Activated CD4-positive, alpha-beta T cell treated with anti-CD3 and anti-CD28 coated beads, Interleukin-2, amount 10 ng/mL, durations not matched to agents 7 days and 5 days (primary cell): ENCODE measurements at places on chromosomes 2 and 18.
A peak's percentile ranks its signal among the peaks of the same experiment; 100 is the strongest.

- no peak for DNase-seq
These were observed 19.4 kb upstream of the TMX3 start for GRCh38 chr18:68734308-68734707.

- DNase-seq: no peak
These were observed 429.5 kb upstream of the TNP1 start for GRCh38 chr2:217289177-217289906.

- no peak for DNase-seq
These were observed 244.5 kb upstream of the EPHA4 start for GRCh38 chr2:221816566-221816965.

DNA sequence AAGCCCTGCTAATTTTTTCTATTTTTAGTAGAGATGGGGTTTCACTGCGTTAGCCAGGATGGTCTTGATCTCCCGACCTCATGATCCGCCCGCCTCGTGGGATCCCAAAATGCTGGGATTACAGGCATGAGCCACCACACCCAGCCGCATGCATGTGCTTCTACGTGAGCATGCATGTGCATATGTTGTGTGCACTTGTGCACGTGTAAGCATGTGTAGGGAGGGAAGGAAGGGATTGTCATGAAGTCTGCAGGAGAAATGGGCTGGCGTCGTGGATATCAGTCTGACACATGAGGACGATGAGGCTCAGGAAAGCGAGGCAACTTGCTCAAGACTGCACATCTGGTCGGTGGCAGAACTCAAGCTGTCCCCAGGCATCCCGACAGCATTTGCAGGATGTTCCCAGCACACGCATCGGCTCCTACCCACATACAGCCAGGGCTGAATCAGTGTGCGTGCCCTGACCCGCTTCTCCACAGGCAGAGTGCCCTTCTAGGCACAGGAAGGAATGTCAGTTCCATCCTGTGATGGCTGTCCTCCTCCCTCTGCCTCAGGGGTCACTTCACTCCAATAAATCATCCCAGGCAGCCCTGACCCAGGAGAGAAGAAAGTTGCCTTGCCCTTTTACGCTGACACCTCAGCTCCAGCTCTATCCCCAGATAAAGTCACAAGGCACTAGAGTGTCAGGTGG is 49.9 kb upstream of the SLC14A2 start:
- DNase-seq: no peak

GRCh38 chr2:47211497-47212011 is 56.4 kb upstream of the STPG4 start:
- DNase-seq: no peak

DNA sequence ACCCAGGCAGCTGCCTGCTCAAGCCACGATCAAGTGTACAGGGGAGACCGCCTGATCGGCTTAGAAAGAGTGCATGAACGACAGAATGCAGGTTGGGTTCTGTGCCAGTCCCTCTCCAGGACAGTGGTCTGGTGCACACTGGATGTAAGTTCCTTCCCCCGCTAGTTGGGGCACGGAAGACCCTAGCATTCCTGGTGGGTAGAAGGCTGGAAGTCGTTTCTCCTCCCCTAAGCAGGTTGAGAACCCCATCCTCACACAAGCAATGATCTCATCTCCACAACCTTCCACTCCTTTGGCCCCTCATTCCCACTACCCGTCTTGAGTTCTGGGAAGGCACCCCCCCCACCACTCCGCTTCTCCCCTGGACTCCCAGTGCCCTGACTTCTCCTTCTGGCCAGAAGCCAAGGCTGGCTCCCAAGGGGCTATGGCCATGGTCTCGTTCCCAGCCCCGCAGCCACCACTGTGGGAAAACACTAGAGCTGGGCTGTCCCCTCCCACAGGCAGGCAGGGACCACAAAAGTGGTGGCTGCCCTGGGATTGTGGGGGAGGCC is 1.4 kb upstream of the ANKRD39 start:
- DNase-seq: no peak

DNA sequence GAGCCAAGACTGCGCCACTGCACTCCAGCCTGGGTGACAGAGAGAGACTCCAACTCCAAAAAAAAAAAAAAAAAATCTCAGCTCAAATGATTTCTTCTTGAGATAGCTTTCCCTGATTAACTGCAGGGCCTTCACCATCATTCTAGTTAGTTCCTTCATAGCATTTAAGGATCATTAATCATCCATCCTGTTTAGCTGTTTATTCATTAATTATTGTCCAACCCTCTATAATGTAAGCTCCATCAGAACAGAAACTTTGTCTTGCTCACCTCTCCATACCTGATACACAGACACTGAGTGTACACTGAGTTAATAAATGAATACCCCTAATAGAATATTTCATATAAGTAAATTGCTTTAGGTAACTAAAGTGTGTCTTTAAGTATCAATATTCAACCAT is 42.2 kb upstream of the ENOSF1 start:
- DNase-seq: no peak

DNA sequence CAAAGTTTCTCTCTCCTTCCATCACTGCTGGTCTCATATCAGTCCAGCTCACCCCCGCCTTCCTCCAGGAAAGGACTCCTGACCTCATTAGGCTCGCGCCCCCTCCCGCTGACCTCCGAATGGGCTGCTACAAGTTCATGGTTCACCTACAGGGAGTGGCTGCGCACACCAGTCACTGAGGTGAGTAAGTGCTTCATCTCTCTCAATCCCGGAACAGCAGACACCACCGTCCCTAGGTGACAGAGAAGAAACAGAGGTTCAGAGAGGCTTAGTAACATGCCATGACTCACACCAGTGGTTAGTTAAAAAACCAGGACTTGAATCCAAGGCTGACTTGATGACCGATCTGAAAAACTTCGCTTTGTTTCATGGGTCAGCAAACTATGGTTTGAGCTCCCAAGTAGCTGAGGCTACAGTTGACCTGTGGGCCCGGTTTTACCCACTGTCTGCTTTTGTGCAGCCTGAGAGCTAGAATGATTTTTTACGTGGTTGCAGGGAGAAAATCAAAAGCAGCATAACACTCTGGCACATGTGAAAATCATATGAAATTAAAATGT is 42.0 kb downstream of the ZFP36L2 start:
- DNase-seq: peak; percentile 55

GRCh38 chr2:239691720-239692119 is 290.9 kb upstream of the HDAC4 start:
- no peak for DNase-seq

DNA sequence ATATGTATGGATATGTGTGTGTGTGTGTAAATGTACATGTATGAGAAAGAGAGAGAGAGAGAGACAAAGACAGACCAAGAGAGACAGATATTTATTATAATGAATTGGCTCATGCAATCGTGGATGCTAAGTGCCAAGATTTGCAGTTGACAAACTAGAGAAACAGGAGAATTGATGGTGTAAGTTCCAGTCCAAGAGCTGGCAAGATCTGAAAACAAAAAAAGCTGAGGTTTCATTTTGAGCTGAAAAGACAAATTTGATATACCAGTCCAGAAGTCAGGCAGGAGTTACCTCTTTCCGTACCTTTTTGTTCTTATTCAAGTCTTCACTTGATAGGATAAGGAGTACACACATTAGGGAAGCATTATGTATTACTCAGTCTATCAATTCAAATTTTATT is 157.8 kb downstream of the COPS8 start:
- no peak for DNase-seq

- no peak for DNase-seq
These were observed 107.2 kb downstream of the GALNT1 start for GRCh38 chr18:35688757-35689156.

DNA sequence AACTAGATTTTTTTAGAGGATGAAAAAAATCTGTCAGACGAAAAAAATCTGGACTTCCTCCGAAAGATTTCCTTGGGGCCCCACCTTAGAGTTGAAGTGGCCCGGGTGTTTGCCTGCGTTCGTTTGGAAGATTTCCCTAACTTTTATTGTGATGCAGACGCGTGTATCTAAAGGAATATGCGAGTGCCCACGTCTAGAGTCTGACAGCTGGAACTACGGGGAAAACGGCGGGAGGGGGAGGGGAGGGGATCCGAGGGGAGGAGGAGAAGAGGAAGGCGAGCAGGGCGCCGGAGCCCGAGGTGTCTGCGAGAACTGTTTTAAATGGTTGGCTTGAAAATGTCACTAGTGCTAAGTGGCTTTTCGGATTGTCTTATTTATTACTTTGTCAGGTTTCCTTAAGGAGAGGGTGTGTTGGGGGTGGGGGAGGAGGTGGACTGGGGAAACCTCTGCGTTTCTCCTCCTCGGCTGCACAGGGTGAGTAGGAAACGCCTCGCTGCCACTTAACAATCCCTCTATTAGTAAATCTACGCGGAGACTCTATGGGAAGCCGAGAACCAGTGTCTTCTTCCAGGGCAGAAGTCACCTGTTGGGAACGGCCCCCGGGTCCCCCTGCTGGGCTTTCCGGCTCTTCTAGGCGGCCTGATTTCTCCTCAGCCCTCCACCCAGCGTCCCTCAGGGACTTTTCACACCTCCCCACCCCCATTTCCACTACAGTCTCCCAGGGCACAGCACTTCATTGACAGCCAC is 2.4 kb upstream of the SP9 start:
- DNase-seq: no peak

GRCh38 chr2:222338374-222338773 is 39.6 kb upstream of the PAX3 start:
- no peak for DNase-seq
